ENCODE measurements at places on chromosomes 7 and 10.

DNA sequence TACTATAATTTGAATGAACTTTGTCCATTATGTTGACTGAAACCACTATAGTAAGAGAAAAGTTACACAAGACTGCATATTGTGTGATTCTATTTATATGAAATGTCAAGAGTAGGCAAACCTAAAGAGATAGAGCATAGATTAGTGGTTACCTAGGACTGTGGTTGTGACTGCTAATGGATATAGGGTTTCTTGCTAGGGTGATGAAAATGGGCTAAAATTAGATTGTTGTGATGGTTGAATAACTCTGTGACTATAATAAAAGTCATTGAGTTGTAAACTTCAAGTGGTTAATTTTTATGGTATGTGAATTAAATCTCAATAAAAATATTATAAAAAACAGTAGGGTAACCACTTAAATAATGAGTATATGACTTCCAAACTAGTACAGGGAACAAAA lies 142.9 kb upstream of the AHR start:
- DNase-seq, result no peak

DNA sequence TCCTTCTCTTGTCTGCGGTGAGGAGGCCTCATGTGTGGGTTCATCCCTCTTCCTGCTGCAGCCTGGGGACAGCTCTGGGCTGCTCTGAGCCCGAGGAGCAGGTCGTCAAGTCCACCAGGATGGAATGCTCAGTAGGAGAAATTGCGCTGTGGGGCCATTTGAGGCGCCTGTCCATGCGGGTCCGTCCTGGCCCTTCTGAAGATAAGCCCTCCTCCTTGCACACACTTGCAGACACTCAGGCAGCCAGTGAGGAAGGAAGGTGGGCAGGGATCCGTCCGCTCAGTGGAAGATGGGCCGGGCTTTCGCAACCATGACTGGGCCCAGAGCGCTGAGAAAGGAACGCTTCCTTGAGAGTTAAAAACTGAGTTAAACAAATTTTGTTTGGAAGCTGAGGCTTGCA lies 356.8 kb downstream of the GLRX3 start:
- no peak for DNase-seq

DNA sequence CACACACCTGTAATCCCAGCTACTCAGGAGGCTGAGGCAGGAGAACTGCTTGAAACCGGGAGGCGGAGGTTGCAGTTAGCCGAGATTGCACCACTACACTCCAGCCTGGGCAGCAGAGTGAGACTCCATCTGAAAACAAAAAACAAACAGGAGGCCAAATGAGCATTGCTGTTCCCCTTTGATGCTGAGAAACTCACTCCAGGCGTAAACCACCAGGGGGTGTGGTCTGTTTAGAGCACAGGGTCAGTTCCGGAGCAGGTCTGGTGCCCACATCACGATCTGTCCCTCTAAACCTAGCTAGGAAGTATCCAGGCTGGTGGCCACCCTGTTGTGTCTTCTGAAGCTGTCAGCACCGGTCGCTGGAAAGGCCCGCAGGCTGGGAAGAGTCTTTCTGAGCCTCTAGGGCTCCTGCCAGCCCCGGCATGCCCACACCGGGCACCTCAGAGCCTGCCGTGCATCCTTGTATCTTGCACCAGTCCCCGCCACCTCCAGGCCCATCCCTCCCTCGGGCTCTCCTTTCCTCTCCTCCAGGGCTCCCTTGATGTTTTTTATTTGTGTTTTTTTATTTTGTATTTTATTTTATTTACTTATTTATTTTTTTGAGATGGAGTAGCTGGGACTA lies 66.3 kb upstream of the SH2B2 start:
- DNase-seq, result no peak

GRCh38 chr10:88127269-88127668 lies 263.8 kb downstream of the PTEN start:
- DNase-seq, result no peak

DNA sequence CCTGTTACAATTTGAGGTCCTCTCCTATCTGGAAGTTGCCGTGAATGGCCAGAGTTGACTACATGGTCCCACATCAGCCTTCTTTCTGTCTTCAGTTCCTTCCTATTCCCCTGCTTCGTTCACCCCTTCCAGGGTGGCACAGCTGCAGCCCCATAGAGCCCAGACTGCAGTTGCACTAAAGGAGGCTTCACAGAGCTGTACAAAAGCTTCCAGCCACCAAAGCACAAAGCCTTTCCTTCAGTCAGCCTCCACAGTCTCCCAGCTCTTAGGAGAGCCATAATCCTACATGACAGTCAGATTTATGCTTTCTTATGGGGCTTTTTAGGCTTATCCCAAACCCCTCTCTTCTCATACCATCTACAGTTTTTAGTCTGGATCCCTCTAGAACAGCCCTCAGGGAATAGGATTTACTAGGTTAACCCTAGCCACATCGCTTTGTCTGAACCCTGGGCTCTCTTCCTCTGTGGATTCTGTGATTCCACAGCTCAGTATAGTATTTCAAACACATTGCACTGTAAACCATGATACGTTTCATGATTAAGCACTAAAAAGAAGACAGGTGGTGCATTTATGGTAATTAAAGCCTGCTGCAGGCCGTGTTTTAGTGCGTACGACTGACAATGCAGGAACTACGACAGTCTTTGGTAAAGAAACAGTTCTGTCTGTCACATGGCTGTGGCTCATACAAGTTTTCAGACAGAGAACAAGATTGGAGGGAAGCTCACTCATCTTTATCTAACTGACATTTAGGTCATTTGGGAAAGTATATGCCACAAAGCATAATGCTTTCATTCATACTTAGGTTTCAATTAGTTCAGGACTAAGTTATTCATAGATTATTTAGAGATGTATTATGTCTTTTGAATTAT lies 208.3 kb upstream of the KMT2E start:
- DNase-seq, result no peak

DNA sequence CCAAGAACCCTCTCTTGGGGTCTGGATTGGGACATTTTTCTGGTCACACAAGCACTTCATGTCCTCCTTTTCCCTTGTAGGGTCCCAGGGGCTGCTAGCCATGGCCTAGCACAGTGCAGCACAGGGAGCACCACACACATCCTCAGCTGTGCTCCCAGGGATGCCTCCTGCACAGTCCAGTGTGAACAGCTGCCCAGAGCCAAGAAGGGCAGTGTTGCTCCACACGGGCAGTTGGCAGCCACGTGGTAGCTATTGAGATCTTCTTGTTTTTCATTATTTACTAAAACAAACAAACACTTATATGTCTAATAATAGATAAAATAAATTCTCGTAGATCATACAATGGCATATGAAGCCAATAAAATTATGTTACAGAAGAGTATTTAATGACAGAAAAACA lies 13.9 kb upstream of the LANCL2 start:
- DNase-seq, result no peak

DNA sequence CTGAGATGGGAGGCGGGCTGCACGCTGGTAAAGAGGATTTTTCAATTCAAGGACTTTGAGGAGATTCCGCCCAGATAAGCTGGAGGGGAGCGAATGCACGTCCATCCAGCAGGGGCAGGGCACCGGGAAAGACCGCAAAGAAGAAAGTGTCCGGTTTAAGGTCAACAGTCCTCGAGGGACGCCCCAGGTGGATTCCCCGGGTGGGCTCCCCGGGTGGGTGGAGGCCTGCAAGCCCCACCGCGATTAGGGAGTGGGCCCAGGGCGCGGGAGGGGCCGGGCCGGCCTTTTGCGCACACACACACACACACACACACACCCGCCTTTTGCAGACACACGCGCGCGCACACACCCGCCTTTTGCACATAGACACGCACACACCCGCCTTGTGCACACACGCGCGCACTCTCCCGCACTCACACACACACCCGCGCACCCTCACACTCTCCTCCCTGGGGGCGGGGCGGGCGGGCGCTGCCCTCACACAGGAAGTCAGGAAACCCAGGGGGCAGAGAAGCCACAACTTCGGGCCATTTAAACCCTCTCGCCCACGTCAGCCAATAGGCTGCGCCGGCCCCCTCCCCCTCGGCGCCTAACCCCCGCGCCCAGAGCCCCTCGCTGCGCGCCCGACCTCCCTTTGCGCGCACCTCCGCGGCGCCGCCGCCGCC lies 615 bp downstream of the ARHGAP12 start:
- peak; percentile 64 for DNase-seq

DNA sequence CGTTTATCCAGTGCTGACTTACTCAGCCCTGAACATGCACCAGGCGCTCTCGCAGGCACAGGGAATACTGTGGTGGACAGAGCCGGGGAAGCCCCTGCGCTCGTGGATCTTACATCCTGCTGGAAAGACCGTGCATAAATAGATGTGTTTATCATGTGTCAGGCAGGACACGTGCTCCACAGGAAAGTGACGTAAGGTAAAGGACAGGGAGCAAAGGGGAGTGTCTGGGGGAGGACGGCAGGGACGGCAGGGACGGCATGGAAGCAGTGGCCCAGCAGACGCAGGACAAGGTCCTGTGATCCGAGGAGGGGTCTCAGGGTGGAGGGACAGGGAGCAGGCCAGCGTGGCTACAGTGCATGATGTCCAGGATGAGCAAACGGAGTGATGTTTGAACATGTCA lies 410.5 kb downstream of the PAXIP1 start:
- DNase-seq, result no peak

DNA sequence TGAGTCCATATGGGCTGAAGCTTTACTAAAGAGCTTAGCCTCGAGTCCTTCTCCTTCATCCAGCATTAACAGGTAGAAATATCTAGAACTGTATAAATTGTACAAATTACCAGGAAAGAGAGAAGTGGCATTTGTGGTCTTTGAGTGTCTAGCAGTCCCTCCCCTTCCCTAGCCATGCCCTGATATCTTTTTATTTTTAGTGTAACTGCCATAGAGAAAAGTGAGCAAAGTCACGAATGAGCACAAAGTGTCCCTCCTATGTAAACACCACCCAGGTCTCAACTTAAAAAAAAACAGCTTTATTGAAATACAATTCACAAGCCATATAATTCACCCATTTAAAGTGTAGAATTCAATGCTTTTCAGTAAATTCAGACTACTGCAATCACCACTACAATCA lies 339.0 kb upstream of the ZMIZ1 start:
- no peak for DNase-seq

- DNase-seq, result no peak
Measured at GRCh38 chr7:17963281-17963680, 23.0 kb upstream of the SNX13 start.

GRCh38 chr10:672203-672602 lies 17.3 kb downstream of the DIP2C start:
- DNase-seq, result no peak

DNA sequence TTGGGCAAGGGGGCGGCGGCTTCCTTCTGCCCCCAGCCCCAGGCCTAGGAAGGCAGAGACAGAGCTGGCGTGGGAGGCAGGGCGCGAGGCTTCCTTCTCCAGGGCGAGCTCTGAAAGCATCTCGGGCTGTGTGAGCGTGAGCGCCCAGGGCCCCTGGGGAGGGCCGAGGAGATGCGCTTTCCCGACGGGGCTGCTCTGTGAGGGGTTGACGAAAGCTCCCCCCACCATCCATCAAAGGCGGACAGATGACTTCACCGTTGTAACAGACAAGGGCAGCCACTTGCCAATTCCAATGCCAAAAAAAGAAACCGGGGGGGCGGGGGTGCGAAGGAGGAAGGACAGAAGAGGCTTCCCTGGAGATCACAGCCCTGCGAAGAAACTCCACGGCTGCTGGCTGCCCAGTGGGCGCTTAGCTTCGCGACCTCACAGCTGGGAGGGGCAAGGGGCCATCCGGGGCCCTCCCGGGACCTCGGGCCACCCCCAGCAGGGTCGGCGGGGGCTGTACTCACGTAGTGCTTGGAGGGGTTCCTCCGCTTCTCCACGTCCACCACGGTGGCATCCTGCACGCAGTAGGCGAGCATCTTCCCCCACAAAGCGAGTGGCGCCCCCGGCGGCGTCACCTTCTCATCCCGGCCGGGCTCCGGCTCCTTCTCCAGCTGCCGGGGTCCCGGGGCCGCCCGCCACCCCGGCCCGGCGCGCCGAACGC lies 537 bp downstream of the SH3PXD2A start:
- DNase-seq, result no peak

GRCh38 chr7:138979226-138979979 lies 1.8 kb downstream of the KIAA1549 start:
- DNase-seq, result no peak

- peak; percentile 89 for DNase-seq
Measured at GRCh38 chr7:50359995-50360925, 55.7 kb downstream of the IKZF1 start.

DNA sequence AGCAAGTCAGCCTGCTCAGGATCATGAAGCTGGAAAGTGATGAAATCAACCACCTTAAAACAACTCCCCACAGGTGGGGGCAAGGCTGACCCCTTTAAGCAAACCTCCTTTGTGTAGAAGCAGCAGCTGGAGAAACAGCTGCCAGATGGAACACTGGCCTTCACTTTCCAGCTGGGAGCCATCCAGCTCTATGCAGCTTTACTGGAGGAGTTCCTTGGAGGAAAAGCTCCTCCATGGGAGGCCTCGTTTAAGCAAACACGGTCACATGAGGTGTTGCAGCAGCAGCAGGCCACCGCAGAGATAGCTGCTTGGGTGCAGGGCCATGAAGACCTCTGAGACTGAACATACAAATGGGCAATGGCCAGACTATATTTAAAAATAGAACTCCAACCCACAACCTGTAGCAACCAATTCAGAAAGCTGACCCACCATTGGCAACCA lies 13.0 kb upstream of the DLG5 start:
- no peak for DNase-seq

GRCh38 chr10:112244197-112244596 lies 39.0 kb upstream of the TECTB start:
- no peak for DNase-seq

GRCh38 chr7:5455175-5455574 lies 31.5 kb upstream of the TNRC18 start:
- no peak for DNase-seq

DNA sequence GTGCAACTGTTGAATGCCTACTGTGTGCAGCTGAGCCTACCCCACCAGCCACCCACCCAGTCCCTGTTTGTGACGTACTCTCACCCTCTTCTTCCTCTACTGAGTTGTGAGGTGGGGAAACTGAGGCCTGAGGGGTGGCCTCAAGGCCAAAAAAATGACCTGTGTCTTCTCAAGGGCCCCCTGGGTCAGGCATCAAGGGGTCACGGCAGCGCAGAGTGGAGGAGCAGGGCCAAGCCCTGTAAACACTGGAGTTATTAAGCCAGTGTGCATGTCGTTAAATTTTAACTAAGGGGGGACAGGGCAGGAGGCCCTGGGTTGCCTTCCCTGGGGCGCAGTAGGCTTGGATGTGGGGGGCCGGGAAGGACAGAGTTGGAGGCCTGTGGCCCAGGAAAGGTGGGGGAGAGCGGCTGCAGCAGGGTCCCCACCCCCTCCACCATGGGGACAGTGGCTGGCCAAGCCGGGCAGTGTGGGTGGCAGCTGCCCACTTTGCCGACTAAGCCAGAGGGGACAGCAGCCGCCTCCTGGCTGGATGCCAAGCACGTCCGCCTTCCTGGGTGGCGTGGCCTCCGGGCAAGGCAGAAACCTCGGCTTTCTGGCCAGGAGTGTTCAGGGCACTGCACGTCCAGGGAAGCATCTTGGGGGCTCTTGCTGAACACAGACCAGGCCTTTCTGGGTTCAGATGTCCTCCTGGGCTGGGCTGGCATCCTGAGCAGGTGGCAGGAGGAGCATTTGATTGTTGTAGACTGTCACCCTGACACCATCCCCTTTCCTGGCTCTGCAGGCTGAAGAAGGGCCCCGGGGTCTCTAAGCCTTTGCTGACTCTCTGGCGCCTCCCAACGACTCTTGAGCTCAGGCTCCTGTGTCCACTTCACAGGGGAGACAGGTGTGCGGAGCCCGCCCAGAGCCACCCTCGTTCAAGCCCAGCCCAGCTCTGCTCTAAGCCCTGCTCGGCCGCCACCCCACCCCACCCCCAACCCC lies 1.9 kb downstream of the SLC29A4 start:
- DNase-seq, result no peak

- DNase-seq, result no peak
Measured at GRCh38 chr10:118610577-118610976, 15.1 kb upstream of the PRLHR start.

GRCh38 chr10:128072941-128073645 lies 53.1 kb downstream of the MKI67 start:
- no peak for DNase-seq

- no peak for DNase-seq
Measured at GRCh38 chr10:24440817-24441797, 232.2 kb downstream of the KIAA1217 start.

All from CD4-positive, alpha-beta T cell treated with Interferon gamma for 1 hour (primary cell).